RKO (cell line): ENCODE measurements at places on chromosomes 3 and 15.

GRCh38 chr3:188573956-188574355, 420.0 kb downstream of the LPP start:
- no peak for DNase-seq

GRCh38 chr15:79396850-79397249, 35.3 kb upstream of the MINAR1 start:
- no peak for DNase-seq

GRCh38 chr3:31053299-31053698, 158.8 kb upstream of the GADL1 start:
- DNase-seq, result no peak

GRCh38 chr3:65338571-65338970, 650.8 kb upstream of the ADAMTS9 start:
- DNase-seq, result peak; percentile 2

DNA sequence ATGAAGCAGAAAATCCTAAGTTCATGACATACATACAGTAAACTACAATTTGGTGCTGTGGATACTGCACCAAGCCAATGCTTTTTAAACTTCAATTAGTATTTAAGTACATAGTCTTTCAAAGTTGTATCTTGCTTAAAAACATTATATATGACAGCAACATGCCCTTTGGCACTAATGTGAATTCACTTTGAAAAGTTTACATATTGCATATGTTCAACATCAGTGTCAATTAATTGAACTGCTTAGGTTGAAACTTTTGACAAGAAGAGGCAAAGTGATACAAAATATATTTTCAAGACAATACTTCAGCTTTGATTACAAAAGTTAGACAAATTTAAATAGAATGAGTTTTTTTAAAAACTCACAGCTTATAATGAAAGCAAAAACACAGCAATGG, 119.4 kb upstream of the ROBO2 start:
- no peak for DNase-seq

- peak; percentile 61 for DNase-seq
These were observed at the start of gene PLXNB1 for GRCh38 chr3:48429960-48430707. TSS of gene PLXNB1 (minus strand) at chr3:48430086. CDS start at chr3:48424611, 5,475 bp downstream.

GRCh38 chr3:47855461-47856383, 52.8 kb downstream of the DHX30 start:
- no peak for DNase-seq

GRCh38 chr3:114624047-114624445, 330.2 kb downstream of the TIGIT start:
- peak; percentile 67 for DNase-seq

GRCh38 chr3:139297588-139298311, 46.1 kb upstream of the MRPS22 start:
- no peak for DNase-seq

GRCh38 chr3:39960515-39961191, 151.2 kb downstream of the MYRIP start:
- DNase-seq, result no peak

DNA sequence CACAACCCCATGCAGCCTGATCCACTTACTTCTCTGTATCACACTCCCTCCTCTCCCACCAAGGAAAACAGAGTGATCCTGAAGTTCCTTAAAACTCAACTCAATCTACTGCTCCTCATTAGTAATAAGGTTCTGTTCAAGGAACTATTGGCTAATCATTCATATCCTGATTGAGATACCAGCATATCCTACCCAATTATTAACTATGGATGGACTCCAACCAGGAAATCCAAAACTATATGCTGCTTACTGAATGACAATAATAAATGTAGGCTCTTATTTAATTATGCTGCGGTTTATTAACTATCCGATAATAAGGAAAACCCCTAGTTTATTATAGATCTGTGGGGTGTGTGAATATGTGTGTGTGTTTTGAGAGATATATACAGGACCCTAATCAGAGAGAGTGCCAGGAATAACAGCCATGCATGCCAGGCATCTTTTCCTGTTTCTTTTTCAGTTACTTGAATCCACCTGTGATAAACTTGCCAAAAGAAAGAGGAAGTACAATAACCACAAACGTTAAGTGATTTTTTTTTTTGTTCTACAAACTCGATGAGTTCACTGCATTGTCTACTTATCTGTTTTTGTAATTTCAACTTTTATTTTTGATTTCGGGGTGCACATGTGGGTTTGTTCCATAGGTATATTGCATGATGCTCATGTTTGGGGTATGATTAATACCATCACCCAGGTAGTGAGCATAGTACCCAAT, 1031.7 kb upstream of the CFAP20DC start:
- no peak for DNase-seq

DNA sequence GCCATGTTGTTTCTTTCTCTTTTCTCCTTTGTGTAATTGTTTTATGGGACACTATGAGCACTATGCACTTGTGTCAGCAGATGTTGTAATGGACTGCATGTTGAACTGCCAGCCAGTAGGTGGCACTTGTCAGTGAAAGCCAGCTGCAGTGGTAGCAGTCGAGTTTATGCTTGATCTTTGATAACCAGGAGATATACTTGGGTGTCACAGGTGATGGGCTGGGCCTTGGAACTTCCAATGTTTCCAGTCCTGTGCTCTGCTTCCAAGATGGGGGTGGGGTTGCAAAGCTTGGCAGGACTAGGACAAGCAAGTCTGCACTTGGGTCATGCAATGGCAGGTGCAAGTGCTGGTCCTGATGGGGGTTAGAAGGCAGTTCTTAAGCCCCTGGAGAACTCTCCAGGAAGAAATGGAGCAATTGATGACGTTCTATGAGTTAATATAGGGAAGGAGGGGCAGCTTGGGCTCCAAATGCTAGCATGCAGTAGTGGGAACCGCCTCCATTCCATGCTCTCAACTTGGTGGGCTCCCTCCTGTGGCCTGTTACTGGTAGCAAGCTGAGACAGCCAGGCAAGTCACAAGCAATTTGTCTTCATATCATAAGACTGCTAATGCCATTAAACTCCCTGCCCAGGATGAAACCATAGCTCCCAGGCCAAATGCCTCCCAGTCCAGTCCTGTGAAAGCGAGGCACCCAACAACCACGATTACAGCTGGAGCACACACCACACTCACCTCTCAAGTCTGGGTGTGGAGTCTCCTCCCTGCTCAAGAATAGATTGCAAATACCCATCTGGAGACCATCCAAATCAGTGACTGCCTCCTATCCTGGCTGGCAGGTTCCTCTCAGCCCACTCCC, 287.2 kb downstream of the CGGBP1 start:
- peak; percentile 63 for DNase-seq

GRCh38 chr3:160735826-160736225, 20.2 kb upstream of the PPM1L start:
- DNase-seq, result no peak

GRCh38 chr3:32596909-32597369, 26.3 kb upstream of the DYNC1LI1 start:
- no peak for DNase-seq

DNA sequence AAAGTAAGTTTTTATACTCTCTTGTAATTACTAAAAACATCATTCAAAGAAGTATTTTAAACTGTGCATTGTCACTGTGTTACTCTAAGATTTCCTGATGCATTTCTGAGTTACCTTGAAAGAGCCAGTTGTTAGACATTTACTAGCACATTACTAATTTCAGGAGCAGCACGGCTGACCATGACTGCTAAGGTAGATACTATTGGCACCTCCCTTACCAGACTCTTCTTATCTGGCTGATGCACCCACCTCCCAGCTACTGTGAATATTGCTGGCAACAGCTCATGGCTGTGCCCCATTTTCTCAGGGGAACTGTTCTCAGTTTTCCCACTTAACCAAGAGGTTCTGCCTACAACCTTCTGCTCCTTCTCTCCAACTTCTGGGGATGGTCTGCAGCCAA, 29.4 kb downstream of the COL6A5 start:
- DNase-seq, result no peak

DNA sequence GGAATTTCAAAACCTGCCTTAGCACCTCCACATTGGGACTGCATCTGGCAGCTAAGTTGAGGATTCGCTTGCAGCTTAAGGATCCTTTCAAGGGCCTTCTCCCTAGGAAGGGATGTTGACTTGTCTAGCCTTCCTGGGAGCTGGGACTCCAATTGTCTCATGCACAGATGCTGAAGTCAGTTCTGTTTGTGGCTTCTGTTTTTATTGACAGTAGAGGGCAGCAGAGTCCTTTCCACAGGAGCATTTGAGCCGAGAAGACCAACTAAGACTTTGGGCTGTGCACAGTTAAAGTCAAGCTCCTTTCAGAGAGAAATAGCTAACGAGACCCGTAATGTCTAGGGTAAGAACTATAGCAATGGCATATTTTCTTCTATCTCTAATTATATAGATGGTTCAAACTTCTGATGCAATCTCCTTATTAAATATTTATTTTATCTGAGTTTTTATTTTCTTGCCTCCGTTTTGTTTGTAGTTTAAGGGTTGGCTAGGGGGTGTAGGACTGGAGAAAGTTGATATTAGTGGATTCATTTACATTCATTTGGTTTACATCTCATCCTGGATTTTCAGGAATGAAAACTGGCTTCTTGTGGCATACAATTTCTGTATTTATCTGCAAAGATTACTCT, 59.7 kb upstream of the KBTBD8 start:
- peak; percentile 73 for DNase-seq

GRCh38 chr3:172180473-172180872, 141.1 kb downstream of the FNDC3B start:
- DNase-seq, result no peak

GRCh38 chr15:88108991-88109390, 147.5 kb downstream of the NTRK3 start:
- DNase-seq, result no peak

GRCh38 chr3:110198717-110199587, 861.6 kb upstream of the DPPA4 start:
- no peak for DNase-seq

- no peak for DNase-seq
These were observed 1.1 kb downstream of the HERC1 start for GRCh38 chr15:63832620-63833019.

- no peak for DNase-seq
These were observed 6.4 kb upstream of the MANF start for GRCh38 chr3:51378726-51379125.

DNA sequence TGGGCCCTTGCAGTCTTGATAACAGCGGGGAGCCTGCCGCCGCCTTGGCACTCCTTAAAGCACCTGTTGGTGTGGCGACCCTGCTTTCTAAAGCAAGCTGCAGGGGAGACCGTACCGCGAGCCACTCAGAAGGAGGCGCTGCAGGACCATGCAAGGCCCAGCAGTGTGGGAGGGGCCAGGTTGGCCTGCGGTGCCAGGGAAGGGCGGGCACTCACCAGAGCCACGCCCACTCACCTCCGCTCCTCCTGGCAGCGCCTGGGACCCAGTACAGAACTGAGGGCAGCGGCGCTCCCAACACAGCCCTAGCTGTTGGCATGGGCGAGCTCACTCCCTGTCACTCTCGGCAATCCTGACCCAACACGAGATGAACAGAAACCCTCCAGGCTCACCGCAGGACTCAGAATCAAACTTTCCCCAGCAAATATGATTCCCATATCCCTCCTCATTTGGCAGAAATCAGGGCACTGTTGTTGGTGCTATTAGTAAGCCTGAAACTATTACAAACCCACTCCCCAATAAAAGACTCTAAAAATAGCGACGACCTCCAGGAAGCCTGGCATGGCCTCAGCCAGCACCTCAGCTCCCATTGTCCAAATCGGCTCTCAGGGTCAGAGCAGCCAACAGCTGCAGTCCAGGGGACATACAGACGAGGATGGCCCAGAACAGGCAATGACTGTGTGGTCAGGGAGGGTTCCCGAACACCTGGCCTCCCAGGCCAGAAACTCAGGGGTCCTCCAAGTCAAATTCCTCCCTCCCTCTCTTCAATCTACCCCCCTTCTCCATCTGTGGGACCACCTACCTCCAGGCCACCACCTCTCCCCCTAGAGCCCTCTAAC, 77.2 kb downstream of the TBC1D2B start:
- DNase-seq, result peak; percentile 21

DNA sequence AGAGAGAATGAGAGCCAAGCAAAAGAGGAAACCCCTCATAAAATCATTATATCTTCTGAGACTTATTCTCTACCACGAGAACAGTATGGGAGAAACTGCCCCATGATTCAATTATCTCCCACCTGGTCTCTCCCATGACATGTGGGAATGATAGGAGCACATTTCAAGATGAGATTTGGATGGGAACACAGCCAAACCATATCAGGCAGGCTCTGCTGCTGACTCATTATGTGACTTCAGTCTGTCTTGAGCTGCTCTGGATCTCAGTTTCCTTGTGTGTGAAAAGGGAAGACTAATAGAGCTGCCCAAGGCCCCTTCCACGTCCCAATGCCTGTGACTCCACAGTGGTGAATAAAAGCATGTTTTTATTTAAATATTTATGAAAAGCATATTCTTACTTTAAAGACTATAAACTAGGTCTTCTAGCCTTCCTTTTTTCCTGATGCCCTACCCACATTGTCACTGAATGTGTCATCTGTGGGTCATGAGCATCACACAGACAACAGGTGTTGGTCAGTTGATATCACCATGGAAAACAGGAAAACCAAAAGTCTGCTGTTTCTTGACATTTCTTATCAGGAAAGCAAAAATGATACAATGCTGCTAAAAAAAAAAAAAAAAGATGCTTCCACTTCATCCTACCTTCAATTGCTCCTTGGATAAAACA, 96.0 kb upstream of the PPP2R3A start:
- no peak for DNase-seq

DNA sequence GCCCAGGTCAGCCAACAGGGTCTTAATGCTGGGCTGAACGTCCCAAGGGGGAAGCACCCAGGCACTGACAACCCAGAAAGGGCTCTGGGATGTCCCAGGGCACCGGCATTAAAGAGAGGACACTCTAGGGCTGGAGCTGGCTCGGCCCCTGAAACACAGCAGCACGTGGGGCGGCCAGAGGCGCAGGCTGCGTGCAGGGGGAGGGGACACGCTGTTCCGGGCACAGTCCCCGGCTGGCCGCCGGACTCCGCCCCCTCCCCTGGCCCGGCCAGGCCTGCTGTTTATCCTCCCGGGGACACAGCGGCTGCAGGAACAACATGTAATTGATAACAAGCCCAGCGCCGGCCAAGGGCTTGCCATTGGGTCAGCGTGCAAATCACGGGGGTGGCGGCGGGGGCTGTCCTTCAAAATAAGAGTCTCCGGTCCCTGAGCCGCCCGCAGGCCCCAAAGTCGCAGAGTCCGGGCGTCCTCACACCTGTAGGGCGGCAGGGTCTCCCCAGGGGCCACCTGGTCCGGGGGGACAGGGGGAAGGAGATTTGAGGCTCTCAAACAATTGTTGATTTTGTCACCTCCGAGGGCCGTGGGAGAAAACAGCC, 1.3 kb downstream of the KLF15 start:
- DNase-seq, result peak; percentile 84

GRCh38 chr3:13352621-13353131, 67.4 kb downstream of the NUP210 start:
- DNase-seq, result peak; percentile 7

GRCh38 chr3:120114981-120115380, 20.7 kb upstream of the GSK3B start:
- no peak for DNase-seq

GRCh38 chr3:177150970-177151627, 46.2 kb downstream of the TBL1XR1 start:
- DNase-seq, result peak; percentile 59
